ENCODE measurements at places on chromosomes 3 and 15. TPM values are rescaled to one million over a fixed set of nuclear protein-coding genes. Genes with fewer than 3 reads are reported as not detected.
A peak's percentile ranks its signal among the peaks of the same experiment; 100 is the strongest.

- H3K4me1 ChIP-seq, result peaks cover 10% of the 10 kb centered on the region
- no peak for DNase-seq
- H3K27ac ChIP-seq, result no peak overlapping the region
- peaks cover 3% of the 10 kb centered on the region for H3K36me3 ChIP-seq
Measured at GRCh38 chr15:85581495-85581894, 201.1 kb downstream of the AKAP13 start.

GRCh38 chr3:196377321-196377720, 39.1 kb upstream of the TM4SF19 start:
- no peaks in the 10 kb centered on the region for H3K27me3 ChIP-seq
- H3K36me3 ChIP-seq, result no peaks in the 10 kb centered on the region
- H3K4me1 ChIP-seq, result no peaks in the 10 kb centered on the region

Gene CSPG4
- 18.1 TPM for total RNA-seq

- no peak overlapping the region for H3K27ac ChIP-seq
- no peak overlapping the region for H3K4me3 ChIP-seq
- H3K36me3 ChIP-seq, result no peaks in the 10 kb centered on the region
- no peaks in the 10 kb centered on the region for H3K4me1 ChIP-seq
- H3K27me3 ChIP-seq, result no peaks in the 10 kb centered on the region
Measured at GRCh38 chr3:141352262-141352984, 15.9 kb upstream of the ZBTB38 start.

GRCh38 chr3:37028329-37028728, 35.0 kb downstream of the MLH1 start:
- no peak for DNase-seq
- H3K36me3 ChIP-seq, result peaks cover 46% of the 10 kb centered on the region
- H3K4me3 ChIP-seq, result no peak overlapping the region

Gene MTHFS
- total RNA-seq, result 30.5 TPM

- no peak for DNase-seq
- no peaks in the 10 kb centered on the region for H3K36me3 ChIP-seq
- H3K4me3 ChIP-seq, result no peak overlapping the region
- no peaks in the 10 kb centered on the region for H3K4me1 ChIP-seq
- H3K27me3 ChIP-seq, result no peaks in the 10 kb centered on the region
- H3K27ac ChIP-seq, result no peak overlapping the region
Measured at GRCh38 chr3:163852233-163852632, 1226.1 kb downstream of the SI start.

DNA sequence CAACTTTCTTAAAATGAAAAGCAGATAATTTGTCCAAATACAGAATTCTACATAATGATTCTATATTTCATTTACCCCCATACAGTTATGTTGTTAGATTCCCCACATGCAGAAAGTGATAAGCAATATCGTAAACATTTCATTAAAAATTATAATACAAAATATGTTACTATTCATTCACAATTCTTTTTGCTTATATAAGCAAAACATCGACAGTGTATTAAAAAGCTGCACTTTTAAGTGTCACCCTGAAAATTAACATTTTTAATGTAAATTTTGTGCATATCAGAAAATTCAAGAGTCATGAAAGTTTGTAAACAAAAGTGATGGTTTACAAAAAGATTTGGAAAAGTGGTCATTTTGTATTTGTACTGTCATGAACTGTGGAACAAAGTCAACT, 19.2 kb downstream of the TMEM212 start:
- H3K27me3 ChIP-seq, result no peaks in the 10 kb centered on the region
- H3K27ac ChIP-seq, result no peak overlapping the region
- no peak for DNase-seq
- H3K36me3 ChIP-seq, result no peaks in the 10 kb centered on the region

DNA sequence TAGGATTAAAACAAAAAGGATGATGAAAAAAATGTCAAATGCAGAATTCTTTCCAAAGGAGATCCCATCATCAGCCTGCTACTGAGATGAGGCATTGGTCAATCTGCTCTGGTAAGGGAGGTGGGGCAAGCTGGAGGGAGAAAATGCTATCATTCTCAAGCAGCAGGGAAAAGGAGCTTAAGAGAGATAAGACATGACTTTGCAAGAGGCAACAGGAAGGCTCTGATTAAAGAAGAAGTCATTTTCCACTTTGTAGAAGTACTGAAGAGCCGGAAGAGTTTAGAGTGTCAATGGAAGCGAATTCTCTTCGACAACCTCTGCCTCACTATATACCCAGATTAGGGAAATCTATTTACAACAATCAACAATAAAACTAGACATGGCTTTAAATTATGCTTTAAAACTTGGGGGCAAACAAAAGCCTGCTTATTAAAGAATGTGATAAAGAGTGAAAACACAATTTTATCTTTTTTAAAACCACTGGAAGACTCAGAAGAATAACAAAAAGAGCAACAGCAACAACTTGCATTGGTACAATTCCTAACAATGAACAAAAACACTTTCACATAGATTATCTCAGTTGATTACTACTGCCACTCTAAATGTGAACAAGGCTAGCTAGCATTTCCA, 81.8 kb upstream of the NANOGP8 start:
- no peaks in the 10 kb centered on the region for H3K27me3 ChIP-seq
- H3K27ac ChIP-seq, result no peak overlapping the region

DNA sequence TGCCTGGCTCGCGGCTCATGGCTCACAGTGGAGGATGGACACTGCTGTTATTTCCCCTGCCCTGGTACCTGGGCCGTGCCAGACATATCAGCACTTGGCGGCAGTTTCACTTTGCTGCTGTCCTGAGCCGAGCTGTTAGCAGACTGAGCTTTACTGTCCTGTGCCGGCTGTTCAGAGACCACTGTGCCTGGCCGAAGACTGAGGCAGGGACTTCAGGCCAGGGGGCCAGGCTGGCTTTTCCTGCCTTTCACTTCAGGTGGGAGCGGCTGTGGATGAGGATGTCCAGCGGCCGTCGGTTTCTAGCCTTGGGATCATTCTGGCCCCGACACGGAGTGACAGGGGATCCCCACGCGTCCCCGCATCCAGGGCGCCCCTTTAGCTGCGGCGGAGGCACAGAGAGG, 1.1 kb downstream of the ATP10A start:
- H3K4me3 ChIP-seq, result no peak overlapping the region
- no peaks in the 10 kb centered on the region for H3K27me3 ChIP-seq
- no peaks in the 10 kb centered on the region for H3K4me1 ChIP-seq
- no peak for DNase-seq

Gene CLDN11
- total RNA-seq, result 0.22 TPM

DNA sequence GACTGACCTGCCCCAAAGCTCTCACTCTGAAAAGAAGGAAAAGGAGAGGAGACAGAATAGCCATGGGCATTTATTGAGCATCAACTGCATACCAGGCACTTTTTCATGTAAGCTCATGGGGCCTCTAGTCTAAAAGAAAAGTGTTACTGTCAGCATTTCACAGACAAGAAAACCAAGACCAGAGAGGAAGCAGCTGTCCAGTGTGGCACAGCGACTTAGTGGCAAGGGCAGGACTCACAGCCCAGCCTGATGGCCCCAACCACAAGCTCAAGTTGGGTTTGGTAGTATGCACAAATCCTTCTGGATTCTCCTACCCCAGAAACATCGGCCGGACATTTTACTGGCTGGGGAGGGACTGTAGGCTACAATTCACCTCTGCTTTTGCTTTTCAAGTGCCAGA, 5.8 kb downstream of the EFCC1 start:
- H3K36me3 ChIP-seq, result no peaks in the 10 kb centered on the region
- no peak overlapping the region for H3K27ac ChIP-seq
- H3K27me3 ChIP-seq, result no peaks in the 10 kb centered on the region
- no peak for DNase-seq
- peaks cover 11% of the 10 kb centered on the region for H3K4me1 ChIP-seq

DNA sequence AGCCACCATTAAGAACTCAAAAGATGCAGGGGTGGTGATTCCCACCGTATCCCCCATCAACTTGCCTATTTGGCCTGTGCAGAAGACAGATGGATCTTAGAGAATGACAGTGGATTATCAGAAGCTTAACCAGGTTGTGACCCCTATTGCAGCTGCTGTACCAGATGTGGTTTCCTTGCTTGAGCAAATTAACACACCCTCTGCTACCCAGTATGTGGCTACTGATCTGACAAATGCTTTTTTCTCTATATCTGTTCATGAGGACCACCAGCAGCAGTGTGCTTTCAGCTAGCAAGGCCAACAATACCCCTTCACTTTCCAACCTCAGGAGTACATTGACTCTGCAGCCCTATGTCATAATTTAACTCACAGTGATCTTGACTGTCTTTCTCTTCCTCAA, 8.6 kb upstream of the MCF2L2 start:
- no peak overlapping the region for H3K27ac ChIP-seq
- no peak for DNase-seq
- no peaks in the 10 kb centered on the region for H3K27me3 ChIP-seq
- no peaks in the 10 kb centered on the region for H3K4me1 ChIP-seq
- H3K36me3 ChIP-seq, result no peaks in the 10 kb centered on the region

Gene FBXO40
- not detected for total RNA-seq

Gene IL17RC
- total RNA-seq, result 17.6 TPM

DNA sequence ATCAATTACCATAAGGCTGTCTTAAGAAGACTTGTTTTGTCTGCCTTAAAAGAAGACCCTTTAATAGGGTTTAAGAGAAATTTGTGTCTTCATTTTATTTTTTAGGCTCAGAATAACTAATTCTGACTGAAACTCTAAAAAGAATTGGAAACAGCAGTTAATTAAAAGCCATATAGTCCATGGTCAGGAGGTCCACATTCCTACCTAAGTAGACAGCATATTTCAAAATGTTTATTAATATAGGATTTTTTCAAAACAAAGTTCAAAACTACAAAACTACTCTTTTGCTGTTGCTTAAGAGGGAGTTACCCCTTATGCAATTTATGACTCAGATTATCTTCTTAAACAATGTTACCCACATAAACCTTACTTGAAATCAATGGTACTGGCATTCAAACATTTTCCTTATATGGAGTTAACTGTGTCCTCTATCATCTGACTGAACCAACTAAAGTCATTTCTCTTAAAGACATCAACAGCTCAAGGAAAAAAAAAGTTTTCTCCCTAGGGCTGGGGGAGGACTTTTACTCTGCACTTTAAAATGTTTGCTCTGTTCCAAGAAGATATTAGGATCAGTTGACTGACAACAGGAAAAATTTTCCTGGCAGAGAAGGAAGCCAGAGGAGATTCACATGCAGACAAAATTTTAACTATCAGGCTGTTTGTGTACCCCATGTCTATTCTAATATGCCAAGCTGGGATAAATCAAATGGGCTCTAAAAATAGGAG, 56.8 kb upstream of the NANOGP8 start:
- H3K36me3 ChIP-seq, result no peaks in the 10 kb centered on the region
- H3K27ac ChIP-seq, result no peak overlapping the region
- H3K27me3 ChIP-seq, result no peaks in the 10 kb centered on the region
- H3K4me3 ChIP-seq, result no peak overlapping the region
- H3K4me1 ChIP-seq, result no peaks in the 10 kb centered on the region

DNA sequence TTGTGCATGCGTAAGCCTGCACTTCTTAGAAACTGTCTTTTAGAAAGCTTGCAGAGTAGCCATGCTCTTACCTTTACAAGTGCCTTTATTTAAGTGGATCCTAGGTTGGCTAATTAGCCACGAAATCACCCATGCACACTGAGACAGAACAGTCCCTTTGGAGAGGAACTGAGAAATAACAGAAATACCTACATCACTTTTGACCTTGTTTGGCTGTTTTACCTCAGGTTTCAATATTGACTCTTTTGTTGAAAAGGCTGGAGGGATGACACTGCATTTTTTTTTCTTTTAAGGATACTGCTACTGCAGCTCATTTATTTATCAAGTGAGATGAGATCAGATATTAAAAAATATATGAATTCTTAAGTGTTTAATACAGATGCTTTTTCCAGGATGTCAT, 155.6 kb upstream of the GOLIM4 start:
- H3K4me3 ChIP-seq, result no peak overlapping the region
- peaks cover 21% of the 10 kb centered on the region for H3K27me3 ChIP-seq
- H3K4me1 ChIP-seq, result peaks cover 7% of the 10 kb centered on the region
- no peak for DNase-seq
- no peak overlapping the region for H3K27ac ChIP-seq

Gene SEMA3B
- total RNA-seq, result 46.2 TPM

DNA sequence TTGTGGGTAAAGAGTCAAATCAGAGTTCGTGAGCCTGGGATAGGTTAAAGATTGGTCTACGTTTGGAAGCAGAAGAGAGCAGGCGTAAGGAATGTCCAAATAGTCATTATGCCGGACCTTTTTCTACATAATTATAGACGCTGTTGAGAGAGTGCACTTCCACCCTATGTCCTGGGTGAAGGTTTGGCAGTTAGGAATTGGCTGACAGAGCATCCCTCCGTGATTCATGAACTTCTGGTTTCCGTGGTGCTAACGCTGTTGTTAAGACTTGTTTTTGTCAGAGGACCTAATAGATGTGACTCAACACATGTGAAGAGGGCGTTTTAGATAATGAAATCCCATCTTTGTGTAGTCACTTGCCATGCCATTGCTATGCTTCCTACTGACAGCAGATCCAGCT, 1.1 kb downstream of the EAF1 start:
- peaks cover 16% of the 10 kb centered on the region for H3K4me1 ChIP-seq
- peak overlapping the region; percentile 99 for H3K4me3 ChIP-seq
- no peak for DNase-seq
- H3K36me3 ChIP-seq, result peaks cover 20% of the 10 kb centered on the region
- H3K27ac ChIP-seq, result no peak overlapping the region

Measured in HCT116 (cell line).